ENCODE measurements at places on chromosomes 6 and 20. TPM values are rescaled to one million over a fixed set of nuclear protein-coding genes. Genes with fewer than 3 reads are reported as not detected.

GRCh38 chr6:71309656-71310055, 21.0 kb downstream of the OGFRL1 start:
- DNase-seq, result no peak

DNA sequence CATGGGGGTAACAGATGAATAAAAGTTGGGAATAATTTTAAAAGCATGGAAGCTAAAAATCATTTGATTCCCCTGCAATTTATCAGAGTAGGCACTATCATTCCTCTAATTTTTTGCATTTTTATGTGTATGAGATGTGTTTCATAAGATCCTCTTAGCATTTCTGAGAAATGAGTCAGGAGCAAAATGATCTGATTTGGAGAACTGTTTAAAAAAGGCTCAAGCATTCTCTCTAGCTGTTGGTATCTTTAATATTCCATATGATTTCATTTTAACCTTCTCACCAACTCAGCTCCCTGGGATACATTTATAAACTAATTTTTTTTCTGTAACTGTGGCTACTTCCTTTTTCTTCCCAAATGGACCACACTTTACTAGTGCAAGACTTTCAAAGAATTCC, 60.9 kb downstream of the MCHR2 start:
- DNase-seq, result peak; percentile 62

SDCBP2 gene
- total RNA-seq, result 1.1 TPM

EFHC1 gene
- 10.2 TPM for total RNA-seq

GRCh38 chr6:125818772-125819260, 28.1 kb downstream of the NCOA7 start:
- DNase-seq, result no peak

DNA sequence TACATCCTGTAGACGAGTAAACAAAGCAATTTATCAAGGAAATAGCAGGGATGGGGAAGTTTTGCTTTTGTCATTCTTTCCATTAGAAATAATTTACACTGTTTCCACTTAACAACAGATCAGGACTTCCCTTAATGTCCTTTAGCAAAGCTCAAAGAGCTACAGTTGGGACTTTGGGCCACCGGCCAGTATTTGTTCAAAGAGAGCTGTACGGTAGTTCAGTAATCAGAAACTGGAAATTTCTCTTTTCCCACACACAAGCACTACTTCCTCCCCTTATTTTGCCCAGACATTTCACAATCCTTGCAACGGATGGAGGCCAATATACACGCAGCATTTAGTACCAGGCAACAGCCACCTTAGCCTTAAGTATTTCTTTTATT, 12.1 kb upstream of the HINT3 start:
- DNase-seq, result no peak

DNA sequence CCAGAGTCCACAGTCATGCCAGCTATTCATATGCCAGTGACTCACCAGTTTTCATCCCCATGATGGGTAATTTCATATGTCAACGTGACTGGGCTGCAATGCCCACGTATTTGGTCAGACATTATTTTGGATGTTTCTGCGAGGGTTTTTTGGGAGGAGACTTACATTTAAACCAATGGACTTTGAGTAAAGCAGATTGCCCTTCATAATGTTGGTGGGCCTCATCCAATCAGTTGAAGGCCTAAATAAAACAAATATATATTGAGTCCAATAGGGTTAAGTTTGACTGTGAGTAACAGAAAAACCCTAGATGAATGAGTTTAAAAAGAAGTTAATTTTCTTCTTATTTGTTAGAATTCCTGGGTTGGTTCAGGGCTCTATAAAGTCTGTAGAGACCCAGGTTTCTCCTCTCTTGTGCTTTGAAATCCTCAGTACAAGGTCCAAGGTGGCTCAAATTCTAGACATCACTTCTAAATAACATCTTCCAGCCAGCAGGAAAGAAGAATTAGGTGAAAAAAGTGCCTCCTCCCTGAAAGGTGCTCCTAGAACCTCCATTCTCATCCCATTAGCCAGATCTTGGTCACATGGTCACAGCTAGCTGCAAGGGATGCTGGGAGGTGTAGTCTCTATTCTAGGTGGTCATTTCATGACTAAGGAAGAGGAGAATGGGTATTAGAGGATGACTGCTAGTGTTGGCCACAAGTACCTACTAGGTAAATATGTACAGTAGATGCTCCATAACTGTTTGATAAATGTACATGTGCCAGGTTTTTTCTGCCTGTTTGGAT, 16.7 kb upstream of the NEDD9 start:
- no peak for DNase-seq

- DNase-seq, result peak; percentile 63
Measured at GRCh38 chr6:56361812-56362211, 114.4 kb upstream of the COL21A1 start.

DNA sequence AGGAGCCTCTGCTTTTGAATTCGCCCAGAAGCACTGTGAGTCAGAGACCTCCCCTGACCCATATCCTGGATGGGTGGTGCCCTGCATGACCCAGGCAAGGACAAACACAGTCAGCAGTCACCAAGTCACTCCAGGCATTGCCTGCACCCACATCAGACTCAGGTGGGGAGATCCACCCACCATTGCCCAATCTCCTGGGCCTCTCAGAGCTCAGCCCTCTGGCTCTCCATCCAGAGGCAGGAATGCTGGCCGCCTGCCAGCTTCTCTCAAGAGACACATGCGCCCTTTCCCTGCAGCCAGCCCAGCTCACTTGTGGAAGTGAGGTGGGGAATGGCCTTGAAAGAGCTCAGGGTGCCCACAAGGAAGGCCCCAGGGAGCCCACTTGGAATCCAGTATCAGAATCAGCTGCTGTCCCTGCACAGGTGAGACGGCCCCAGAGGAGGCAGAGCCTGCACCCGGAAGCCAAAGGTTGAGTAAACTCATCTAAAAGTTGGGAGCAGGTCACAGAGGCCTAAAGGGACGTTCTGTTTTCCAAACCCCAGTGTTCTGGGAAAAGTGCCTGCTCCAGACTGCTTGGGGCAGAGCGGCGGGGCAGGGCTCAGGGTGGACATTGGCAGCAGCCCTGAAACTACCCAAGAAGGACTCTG, 129.8 kb downstream of the PREX1 start:
- peak; percentile 57 for DNase-seq

DNA sequence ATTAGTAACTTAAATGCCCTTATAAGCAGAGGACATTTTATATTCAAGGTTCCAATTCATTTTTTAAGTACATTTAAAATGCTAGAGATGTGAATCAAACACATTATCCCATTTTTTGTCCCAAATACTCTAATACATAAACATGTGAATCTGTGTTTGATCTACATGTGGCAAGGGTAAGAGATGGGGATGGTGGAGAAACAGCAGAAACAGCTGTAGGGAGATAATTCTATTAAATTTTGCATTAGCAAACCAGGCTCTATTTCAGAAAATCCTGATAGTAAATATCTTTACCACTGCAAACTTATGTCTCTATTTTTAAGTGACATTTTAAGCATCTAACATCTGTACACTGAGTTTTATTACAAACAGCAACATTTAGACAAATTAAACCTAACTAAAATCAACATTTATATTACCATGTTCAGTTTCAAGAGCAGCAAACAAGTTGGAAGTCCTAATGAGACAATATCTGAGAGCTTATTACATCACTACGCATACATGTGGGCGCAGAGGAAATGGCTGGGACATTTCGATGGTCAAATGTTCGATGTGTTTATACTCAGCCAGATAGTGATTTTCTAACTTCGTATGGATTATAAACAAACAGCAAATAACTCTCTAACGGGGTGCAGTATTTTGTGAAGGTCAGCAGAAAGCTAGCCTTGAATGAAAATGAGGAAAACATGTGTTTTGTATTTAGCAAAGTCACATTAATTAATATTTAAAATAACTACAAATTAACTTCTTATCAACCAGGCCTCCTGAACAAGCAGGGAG, 165.1 kb downstream of the GJA1 start:
- no peak for DNase-seq

ANKEF1 gene
- total RNA-seq, result 7.4 TPM

- DNase-seq, result peak; percentile 25
Measured at GRCh38 chr6:53651764-53652401, 13.7 kb downstream of the KLHL31 start.

SNAP91 gene
- total RNA-seq, result not detected

GRCh38 chr20:14972690-14973089, 635.3 kb upstream of the FLRT3 start:
- no peak for DNase-seq

DNA sequence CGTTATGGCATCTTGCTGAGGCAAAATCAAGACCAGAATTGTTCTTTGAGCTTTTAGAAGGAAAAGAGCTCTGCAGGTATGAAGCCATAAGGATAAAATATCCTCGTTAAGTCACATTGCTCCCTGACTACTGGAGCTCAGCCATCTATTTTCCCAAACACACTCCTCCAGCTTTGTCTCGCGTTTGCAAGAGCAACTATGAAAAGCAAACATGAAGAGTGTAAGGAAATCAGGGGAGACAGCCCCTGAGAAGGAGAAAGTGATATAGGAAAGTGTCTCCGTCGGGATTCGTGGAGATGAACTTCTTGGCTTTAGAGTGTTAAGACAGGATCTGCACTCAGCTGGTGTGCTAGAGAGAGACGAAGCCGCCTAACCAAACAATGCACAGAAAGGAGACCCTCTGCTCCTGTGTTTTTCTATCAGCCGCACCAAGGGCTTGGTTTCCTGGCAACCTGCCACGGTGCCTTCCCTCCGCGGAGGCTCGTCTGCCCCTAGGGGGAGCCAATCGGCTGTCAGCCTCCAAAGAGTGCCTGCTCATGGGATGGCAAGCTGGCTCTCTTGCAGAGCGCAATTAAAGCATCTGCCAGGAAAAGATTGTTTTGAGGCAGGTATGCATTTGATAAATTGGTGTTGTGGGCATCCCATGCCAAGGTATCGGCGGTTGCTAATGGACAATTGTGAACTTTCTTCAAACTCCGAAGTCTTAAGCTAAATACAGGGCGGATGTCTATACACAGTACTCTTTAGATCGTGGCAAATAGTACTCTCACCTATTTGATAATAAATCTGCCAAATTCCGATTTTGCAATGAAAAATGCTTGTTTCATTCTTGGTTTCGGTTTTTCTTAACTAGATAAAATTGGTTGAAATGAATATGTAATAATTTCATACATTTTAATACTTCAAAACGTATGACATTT, 603.2 kb downstream of the RNF144B start:
- peak; percentile 40 for DNase-seq

LCA5 gene
- 0.37 TPM for total RNA-seq

TMEM244 gene
- total RNA-seq, result not detected

DNA sequence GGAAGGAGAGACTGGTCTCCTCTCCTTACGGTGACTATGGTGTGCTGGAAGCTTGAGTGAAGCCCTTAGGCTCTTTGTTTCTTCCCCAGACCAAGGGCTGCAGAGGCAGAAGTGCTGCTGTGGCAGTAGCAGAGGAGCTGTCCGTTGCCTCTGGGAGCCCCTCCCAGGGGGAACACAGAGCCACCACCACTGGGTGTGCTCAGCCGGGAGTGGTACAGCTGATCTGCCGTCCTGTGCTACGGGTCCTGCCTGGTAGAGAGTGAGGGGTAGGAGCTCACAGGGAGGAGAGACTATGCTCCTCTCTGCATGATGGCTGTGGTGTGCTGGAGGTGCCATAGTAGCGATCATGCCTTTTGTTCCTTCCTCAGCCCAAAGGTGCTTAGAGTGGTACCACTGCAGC, 318.7 kb downstream of the DOK5 start:
- no peak for DNase-seq

GRCh38 chr6:104050455-104050854, 809.3 kb downstream of the HACE1 start:
- DNase-seq, result no peak

DNA sequence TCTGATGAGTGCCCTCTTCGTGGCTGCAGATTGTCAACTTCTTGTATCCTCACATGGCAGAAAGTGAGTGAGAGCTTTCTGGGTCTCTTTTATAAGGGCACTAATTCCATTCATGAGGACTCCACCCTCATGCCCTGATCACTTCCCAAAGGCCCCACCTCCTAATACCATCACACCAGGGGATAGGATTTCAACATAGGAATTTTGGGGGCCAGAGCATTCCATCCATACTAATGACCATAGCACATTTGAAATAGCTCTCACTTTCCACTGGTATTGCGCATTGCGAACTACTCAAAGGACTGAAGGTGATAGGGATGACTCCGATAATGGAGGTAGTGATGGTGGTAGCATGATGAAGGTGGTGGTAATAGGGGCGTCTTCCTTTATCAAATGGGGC, 324.3 kb downstream of the PRL start:
- no peak for DNase-seq

DNA sequence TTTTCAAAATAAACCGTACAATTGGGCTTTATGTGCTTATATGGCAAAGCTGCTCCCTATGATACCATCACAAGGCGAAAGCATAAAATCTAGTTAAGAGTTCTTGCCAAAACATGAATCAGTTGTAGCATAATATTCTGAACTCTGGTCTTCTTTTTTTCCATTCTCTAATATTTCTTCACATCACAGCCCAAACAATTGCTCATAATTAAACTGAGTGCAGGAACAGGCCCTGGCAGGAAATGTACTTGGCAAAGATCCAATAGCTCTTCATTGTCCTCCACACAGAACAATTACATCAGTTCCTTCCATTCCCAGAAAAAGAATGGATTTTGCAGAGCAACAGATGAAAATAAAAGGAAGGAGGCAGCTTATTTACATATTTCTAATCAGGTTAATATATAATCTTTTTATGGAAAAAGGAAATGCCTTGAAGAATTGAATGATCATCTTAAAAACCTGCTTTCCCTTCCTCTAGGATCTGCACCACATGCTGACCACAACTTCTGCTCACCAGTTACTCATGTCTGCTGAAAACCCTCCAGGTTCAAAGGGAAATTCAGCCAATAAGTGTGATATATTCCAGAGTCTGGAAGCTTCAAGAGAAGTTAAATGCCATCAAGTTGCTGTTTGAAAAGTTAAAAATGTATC, 123.3 kb upstream of the COL21A1 start:
- peak; percentile 92 for DNase-seq

MAS1 gene
- not detected for total RNA-seq

DNA sequence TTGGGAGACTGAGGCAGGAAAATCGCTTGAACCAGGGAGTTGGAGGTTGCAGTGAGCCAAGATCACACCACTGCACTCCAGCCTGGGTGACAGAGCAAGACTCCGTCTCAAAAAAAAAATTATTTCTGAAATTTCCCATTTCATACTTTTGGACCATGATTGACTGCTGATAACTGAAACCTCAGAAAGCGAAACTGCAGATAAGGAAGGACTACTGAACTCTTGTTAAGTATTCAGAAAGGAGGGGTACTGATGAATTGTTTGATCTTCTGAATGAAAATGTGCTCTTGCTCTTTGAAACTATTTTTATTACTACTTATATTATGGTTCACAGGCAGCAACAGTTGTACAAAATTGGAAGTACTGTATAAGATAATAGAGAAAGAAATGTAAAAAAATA, 69.0 kb downstream of the HDGFL1 start:
- no peak for DNase-seq

Data from HT1080 (cell line).